Fibroblast of skin of right quadriceps (primary cell): ENCODE measurements at places on chromosomes 7 and 10.

GRCh38 chr10:31706464-31707092 lies 222.1 kb downstream of the ARHGAP12 start:
- peak; percentile 18 for DNase-seq

DNA sequence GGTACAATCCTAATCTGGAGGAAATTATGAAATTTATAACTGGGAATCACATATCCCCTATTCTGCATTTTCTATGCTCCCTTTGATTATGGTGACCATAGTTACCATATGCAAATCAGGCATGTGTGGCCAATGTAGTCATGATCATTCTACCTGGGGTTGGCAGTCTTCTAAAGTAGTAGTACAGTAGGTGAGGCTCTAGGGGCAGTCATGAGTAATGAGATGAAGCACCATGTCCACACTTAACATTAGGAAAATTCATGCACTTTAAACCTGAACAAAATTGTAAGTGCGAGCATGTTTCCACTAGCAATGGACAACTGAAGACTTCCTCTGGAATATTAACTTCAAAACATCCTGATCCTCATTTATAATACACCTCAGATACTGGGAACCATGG lies 545.9 kb downstream of the SUGCT start:
- DNase-seq, result no peak

DNA sequence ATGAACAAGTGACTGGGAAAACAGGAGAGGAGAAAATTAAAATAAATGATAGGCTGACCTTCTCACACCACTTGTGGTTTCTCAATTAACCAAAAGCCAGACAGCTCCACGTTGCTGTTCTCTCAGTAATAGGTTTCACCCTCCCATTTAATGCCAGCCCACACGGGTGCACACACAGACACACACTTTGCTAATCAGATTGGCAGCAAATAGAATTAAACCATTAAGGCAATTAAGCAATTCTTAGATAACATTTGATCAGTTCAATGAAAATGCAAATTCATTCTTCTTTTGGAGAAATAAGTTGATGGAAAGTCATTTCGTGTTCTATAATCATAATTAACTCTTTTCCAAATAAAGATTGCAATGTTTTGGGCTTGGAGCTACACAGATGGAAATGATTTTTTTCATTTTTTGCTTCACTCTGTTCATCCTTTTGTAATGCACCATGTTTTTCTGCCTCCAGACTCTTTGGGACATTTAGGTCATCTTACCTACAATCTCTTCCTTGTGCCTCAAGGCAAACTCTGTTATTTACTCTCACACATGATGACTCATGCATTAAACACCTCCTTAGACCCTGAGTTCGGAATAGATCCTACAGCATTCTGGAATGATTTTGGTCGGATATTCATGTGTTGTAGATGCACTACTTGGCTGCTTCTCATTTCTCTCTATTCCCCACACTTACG lies 700.7 kb downstream of the AUTS2 start:
- DNase-seq, result no peak

- peak; percentile 17 for DNase-seq
Observed at GRCh38 chr7:43479042-43479441, 103.9 kb upstream of the STK17A start.

- DNase-seq, result no peak
Observed at GRCh38 chr7:41478187-41478586, 224.7 kb downstream of the INHBA start.

DNA sequence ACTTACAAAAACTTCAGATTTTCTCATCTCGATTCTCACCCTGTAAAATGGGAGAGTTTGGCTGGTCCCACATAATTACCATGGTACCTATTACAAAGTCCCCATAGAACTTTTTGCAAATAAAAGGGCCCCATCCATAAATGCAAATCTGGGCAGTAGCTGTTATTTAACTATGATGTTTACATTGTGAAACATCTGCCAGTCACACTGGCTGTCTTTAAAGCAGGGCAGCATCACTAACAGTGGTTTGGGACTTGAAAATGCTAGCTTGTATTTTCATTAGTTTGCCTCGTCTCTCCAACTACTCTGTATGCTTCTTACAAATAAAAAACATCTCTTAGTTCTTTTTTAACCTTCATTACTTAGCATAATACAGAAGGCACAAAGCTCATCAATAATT lies 240.7 kb downstream of the FZD1 start:
- DNase-seq, result no peak

DNA sequence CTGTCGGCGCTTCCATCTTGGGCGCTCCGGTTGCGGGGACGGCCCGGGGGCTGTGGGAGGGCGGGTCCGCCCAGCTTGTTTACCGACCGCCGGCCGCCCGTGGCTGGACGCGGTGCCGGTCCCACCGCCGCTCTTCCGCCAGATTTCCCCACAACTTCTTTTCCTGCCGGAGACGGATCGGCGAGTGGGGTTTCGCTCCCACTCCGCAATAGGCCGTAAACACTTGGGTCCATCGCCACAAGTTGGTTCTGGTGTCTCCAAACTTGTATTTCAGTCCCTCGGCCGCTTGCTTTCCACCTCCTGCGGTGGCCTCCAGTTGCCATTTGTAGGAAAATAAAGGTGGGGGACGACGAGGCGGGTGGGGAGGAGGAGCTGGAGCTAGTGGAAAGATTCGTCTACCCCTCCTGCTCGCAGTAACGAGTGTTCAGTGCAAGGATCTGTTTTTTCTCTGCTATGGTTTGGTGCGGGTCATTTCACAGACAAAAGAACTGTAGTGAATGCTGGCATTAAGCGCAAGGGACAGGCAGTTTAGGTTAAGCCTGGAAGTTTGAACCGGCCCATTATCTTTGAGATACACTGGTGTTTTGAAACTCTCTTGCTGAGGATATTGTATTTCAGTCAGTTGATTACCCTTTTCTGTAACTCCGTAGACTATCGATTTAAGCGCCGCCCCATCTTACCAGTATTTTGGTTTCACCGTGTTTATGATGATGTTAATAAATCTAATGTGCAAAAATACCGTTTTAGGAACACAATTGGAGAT lies 24.3 kb upstream of the ZRANB1 start:
- peak; percentile 32 for DNase-seq
